ENCODE measurements at places on chromosomes 2 and 18.

DNA sequence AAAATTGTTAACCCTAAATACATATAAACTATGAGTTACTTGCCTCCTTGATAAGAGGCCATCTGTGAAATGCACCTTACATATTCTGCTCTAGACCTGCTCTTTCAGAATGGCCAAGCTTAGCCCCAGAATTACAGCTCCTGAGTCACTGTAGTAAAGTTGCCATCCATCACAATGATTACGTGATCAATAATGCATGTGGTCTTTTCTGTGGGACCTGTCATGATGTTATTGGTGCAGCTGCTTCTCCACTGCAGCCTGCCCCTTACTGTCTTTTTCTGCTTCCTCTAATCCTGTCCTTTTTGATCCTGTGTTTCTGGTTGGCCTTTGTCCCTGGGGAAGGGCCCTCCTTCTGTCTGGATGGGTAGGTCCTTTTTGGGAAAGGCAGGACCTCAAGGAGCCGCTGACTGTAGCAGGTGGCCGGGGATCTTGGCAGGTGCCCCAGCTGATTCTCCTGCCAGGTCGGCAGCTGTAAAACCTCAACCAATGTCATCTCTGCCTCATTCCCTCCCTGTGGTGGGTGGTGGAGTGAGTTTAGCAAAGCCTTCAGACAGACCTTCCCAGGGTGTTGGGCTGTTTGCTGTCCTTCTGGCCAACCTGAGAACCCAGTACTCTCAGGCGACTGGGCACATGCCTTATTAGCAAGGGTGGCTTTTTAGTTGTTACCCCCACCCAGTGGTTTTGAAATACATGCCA is 126.2 kb upstream of the EML6 start:
- no peak for DNase-seq

- no peak for DNase-seq
Measured at GRCh38 chr2:39447266-39448168, 10.4 kb upstream of the MAP4K3 start.

- no peak for DNase-seq
Measured at GRCh38 chr2:179438654-179439053, 174.0 kb upstream of the SESTD1 start.

GRCh38 chr2:10572701-10573100 is 117.1 kb downstream of the NOL10 start:
- no peak for DNase-seq

- DNase-seq, result no peak
Measured at GRCh38 chr18:75128911-75129716, 79.8 kb downstream of the PTGR3 start.

GRCh38 chr2:168138374-168138773 is 109.0 kb downstream of the STK39 start:
- DNase-seq, result no peak

DNA sequence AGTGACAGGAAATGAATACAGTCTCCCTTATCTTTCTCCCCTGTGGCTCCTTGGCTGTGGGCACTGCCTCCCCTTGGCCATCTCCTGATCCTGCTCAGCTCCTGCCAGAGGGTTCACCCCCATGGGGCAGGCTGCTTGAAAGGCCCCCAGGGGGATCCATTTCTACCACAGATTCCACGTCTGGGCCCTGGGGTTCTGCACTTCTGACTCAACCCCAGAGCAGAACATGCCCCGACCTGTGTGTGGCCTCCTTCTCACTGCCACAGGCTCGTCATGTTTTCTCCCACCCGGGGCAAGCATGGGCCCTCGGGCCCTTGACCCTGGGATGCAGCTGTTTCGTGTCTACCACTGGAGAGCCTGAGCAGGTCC is 122.2 kb downstream of the ACKR3 start:
- DNase-seq, result no peak

DNA sequence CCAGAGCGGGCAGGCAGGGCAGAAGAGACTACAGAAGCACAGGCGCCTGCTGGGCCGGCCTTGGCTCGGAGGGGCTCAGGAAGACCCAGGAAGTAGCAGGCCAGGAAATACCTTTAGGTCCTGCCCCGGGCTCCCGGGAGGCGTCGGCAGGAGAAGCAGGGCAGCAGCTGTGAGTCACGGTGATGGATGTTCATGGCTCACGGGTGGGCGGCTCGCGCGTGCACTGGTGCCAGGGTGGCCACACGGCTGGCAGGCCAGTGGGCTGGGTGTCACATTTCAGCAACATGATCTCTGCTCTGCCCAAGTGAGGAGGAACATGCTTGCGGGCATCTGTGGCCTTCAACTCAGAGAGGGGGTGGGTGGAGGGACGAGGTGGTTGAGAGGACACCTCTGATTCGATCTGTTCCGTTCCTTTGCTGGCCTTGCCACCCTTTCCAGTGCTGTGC is 139.3 kb downstream of the KLHL29 start:
- no peak for DNase-seq

GRCh38 chr2:48016225-48017019 is 110.1 kb upstream of the FBXO11 start:
- no peak for DNase-seq

- DNase-seq, result no peak
Measured at GRCh38 chr18:6509417-6509816, 94.7 kb upstream of the L3MBTL4 start.

DNA sequence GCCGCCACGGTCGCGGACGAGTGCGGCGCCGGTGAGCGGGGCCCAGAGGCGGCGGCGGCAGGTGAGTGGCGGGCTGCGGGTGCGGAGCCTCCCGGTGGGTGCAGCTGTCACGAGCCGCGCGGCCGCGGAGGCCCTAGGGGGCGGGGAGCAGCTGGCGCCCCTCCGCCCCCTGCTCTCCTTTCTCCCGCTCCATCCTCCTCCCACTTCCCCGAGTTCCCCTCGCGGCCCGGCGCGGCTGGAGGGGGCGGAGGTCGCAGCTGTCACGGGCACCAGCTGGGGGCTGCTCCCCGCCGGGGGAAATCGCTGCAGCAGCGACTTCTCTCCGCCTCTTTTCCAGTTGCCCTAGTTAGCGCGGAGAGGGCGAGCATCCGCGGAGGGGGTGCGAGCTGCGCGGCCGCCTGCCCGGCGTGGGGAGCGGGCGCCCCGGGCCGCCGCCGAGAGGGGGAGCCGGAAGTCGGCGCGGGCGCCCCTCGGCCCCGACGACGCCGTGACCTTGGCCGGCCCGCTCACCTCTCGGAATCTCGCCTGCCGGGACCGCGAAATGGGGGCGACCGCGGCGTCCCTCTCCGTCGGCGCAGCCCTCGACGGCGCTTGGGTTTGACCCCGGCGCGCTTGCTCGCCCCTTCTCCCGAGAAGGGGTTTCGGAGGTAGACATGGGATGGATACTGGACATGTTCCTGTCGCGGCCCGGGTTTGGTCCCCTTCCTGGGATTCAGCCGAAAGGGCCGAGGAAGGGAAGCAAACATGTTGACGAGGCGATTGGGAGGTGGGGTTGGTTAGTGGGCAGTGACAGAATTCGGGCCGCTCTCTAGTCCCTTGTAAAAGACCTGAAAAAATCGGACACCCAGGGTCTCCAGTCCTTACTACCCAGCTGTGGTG is 727 bp downstream of the NCOA1 start:
- DNase-seq, result peak; percentile 10

- DNase-seq, result no peak
Measured at GRCh38 chr2:230634146-230634545, 78.5 kb upstream of the CAB39 start.

GRCh38 chr2:6214471-6214870 is 522.3 kb downstream of the SOX11 start:
- no peak for DNase-seq

GRCh38 chr2:25588576-25588975 is 84.8 kb downstream of the DTNB start:
- no peak for DNase-seq

GRCh38 chr2:173647681-173648311 is 293.1 kb downstream of the CDCA7 start:
- no peak for DNase-seq

GRCh38 chr2:205482399-205483081 is 199.8 kb upstream of the NRP2 start:
- no peak for DNase-seq

GRCh38 chr2:229179628-229180027 is 91.5 kb downstream of the PID1 start:
- no peak for DNase-seq

DNA sequence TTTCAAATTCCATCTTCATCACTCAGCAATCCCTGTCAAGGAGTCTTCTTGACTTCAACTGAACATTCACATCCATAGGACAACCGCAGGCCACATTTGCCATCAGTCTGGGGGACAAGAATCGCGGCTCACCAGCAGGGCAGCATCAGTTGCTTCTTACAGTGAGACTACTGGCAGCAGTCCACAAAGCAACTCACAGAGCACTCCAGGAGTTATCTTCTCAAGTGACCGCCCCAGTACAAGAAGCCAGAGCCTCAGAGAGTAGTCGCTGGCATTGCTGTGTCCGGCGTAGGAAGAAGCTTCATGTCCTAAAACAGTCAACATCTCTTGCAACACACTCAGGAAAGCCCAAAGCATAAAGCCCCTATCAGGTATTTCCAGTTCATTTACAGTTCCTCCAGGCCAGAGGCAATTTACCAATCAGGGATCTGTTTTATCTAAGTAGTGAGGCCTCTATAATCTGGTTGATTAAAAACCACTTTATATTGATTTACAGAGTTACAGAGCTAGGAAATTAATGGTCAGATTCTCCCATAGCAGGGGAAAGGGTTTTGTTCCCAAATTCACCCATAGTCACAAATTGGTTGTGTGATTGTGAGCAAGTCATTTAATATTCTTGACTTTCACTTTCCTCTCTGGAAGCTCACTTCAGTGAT is 177.3 kb downstream of the NBAS start:
- DNase-seq, result no peak

DNA sequence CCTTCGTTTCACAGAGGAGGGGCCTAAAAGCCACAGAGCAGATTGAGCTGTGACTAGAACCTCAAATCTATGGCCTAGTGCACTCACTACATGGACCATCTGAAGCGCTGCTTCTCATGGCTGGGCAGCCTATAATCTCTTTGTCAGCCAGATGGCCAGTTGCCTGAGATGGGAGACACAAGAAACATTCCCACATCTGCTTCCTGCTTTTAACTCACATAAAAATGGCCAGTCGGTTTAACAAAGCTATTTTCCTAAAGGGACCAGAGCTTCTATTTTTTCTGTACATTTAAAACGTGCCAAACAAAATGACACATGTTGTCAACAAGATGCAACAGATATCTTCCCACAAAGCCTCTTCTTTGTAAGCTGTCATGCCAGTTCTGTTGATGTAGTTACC is 173.8 kb downstream of the GFPT1 start:
- DNase-seq, result no peak

- no peak for DNase-seq
Measured at GRCh38 chr2:197838036-197838435, 33.6 kb downstream of the PLCL1 start.

GRCh38 chr2:75528221-75528977 is 32.3 kb downstream of the EVA1A start:
- DNase-seq, result no peak

DNA sequence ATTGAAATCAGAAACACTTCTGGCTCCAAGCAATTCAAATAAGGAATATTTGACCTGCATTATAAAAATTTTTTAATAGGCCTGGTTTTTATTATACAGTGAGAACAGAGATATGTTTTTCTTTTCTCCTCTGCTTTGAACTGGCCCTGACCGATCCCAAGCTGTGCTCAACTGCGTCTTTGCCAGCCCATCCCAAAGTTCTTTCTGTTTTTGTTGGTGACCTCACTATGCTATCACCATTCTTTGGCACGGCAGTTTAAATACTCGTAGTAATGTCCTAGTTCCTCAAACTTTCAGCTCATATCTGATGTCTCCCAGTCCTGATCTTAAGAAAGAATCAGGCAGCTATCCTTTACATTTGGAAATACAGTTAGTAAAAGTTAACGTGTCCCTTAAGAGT is 42.3 kb upstream of the NETO1 start:
- DNase-seq, result no peak

DNA sequence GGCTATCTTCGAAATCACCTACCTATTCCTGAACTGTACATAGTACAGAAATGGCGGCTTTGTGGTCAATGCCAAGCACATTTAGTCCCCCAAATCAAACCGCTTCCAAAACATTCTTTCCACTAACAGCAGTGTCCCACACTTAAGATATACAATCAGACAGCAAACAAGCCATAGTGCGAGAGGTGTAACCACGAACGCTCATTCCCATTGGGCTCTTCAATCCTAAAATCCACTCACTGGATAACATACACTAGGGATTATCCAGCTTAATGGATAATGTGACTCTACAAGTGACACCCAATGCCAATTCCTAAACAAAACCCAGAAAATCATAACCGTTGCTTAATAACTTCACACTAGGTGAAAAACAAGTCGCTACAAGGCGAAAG is 2.0 kb downstream of the XPO1 start:
- no peak for DNase-seq

GRCh38 chr2:191758518-191759507 is 80.9 kb downstream of the NABP1 start:
- no peak for DNase-seq

- no peak for DNase-seq
Measured at GRCh38 chr2:191434072-191434471, 188.9 kb downstream of the MYO1B start.

- no peak for DNase-seq
Measured at GRCh38 chr18:65968239-65969004, 217.6 kb downstream of the CDH7 start.

GRCh38 chr2:234494361-234495250 is 2.3 kb downstream of the ARL4C start:
- DNase-seq, result no peak

DNA sequence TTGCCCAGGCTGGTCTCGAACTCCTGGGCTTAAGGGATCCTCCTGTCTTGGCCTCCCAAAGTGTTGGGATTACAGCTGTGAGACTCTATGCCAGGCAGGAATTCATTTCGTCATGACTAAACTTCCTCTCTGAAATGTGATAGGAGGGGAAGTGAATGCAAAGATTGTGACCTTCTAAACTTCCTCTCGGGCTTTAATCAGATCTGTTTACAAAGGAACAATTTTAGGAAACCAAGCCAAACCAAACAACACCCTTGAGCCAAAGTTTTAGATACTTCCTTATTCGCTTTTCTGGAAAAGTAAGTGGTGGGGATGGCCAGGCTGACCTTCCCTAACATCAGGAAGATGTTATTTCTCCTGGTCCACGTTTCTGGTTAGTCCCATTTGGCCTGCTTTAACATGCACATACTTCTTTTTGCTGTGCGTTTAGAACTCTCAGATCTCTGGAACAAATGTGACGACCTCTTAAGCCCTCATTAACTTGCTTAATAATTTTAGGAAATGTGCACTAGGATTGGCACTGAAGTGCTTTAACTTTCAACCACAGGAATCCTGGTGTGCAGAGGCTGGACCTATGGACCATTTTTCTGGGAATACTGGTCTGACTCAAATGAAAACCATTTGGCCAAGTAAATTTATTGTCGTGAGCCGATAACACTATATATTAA is 33.2 kb upstream of the YES1 start:
- DNase-seq, result no peak

Data from NCI-H1930 (cell line).